PC-3 (cell line): ENCODE measurements at places on chromosomes 2 and 18.
A peak's percentile ranks its signal among the peaks of the same experiment; 100 is the strongest.

DNA sequence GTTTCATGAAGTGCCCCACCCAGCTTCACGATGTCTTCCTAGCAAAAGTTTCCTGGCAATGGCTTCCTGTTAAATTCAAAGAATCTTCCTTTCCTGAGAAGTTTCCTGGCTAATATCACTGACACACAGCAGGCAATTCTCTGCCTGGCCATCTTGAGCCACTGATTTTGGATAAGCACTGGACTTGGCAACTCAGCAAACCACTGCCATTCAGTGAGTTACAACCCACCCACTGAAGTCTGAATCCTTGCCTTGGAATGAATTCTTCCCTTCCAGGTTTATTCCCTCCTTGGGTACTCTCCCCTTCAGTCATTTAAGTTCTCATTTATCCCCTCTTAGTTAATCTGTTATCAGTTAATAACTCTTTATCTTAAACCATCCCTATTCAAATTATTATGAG, 426.0 kb downstream of the MBD2 start:
- DNase-seq: no peak
- no peaks in the 10 kb centered on the region for H3K27me3 ChIP-seq
- peaks cover 16% of the 10 kb centered on the region for H3K4me1 ChIP-seq
- H3K4me3 ChIP-seq: no peak overlapping the region
- no peaks in the 10 kb centered on the region for H3K36me3 ChIP-seq

DNA sequence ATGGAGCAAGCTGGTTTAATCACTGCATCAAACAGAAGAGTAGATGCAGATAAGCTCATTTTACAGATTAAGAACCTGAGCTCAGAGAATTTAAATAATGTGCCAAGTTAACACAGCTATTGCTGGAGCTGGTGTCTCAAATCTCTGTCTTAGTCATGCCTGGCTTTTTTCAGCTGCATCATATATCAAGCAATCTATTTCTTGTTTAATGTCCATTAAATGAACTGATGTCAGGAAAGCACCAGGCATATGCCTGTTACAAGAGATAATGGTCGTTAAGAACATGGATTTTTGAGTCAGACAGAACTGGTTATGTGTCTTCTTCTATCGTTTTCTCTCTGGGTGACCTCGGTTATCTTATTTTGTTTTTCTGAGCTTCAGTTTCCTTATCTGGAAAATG, 59.8 kb upstream of the AQP4 start:
- DNase-seq: no peak
- no peak overlapping the region for H3K27ac ChIP-seq
- no peak overlapping the region for H3K4me3 ChIP-seq
- H3K4me1 ChIP-seq: no peaks in the 10 kb centered on the region
- H3K27me3 ChIP-seq: peaks cover 9% of the 10 kb centered on the region; the same call in 1 of the 2 replicates

DNA sequence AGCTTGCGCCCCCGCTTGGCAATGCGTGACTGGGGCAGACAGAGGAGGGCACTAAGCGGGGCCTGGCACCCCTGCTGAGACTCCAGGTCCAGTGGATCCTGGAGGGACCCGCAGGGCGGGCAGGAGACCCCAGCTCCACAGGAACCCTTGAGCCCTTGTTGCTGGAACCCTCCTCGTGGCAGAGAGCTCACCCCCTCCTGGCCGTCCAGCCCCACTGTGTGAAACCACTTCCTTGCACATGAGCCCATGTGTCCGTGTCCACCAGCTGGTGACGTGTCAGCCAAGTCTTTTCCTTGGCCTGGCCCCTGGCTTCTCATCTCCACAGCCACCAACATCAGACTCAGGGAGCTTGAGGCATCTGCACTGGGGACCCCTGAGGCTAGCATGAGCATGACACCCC, 38.0 kb downstream of the BIN1 start:
- no peak for DNase-seq
- H3K4me1 ChIP-seq: peaks cover 17% of the 10 kb centered on the region
- H3K27me3 ChIP-seq: no peaks in the 10 kb centered on the region
- no peak overlapping the region for H3K4me3 ChIP-seq

DNA sequence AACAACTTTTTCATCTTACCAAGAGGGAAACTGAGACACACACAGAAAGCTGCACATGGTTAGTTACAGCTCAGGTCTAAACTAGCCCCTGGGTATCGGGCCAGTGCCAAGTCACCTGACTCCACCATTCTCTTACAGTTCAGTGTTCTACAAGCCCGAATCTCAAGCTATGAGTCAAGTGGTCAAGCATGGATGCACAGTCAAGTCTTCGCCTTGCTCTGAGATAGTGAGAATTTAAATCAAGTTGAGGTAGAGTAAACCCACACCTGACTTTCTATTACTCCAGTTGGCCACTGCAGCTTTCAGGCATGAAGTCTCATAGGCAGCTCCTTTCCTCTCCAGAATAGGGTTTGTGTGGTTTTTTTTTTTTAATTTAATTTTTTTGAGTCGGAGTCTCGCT, 34.5 kb upstream of the ARL5A start:
- no peaks in the 10 kb centered on the region for H3K4me1 ChIP-seq
- no peak overlapping the region for H3K4me3 ChIP-seq
- H3K27me3 ChIP-seq: peaks cover 61% of the 10 kb centered on the region

DNA sequence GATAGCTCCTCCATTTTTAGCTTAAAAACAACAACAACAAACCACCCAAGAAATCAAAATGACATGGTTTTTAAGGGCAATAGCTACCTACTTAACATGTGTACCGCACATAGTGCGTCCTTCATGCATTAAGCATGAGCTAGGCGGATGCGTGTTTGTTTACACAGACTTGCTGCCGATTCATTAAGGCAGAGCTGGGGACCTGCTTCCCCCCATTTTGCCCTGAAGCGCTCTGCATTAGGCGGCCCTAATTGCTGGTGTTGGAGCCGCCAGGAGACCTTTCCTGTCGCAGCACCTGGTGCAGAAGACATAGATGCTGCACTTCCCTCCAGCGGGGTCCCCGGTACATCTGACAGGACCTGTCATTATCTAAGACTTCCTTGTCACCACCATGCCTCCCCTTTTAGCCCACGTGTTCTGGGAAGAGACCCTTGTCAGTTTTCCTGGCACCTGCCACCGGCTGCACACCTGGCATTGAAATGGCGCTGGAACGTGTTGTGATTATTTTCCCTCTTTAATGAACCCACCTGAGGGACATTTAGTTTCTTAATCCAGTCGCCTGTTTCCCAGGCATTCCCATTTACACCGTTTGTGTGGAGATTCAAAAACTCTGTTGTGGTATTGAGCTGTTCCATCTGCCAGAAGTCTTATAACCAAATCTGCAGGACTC, 261.1 kb upstream of the RAB12 start:
- no peaks in the 10 kb centered on the region for H3K4me1 ChIP-seq
- no peak overlapping the region for H3K27ac ChIP-seq

- peaks cover 28% of the 10 kb centered on the region for H3K4me1 ChIP-seq
- no peak overlapping the region for H3K4me3 ChIP-seq
- no peaks in the 10 kb centered on the region for H3K27me3 ChIP-seq
- peak; percentile 6 for DNase-seq
Observed at GRCh38 chr2:206562375-206562774, 79.9 kb upstream of the FAM237A start.

GRCh38 chr2:153606623-153607022, 128.1 kb upstream of the RPRM start:
- peaks cover 22% of the 10 kb centered on the region for H3K4me1 ChIP-seq
- H3K36me3 ChIP-seq: no peaks in the 10 kb centered on the region
- DNase-seq: no peak

DNA sequence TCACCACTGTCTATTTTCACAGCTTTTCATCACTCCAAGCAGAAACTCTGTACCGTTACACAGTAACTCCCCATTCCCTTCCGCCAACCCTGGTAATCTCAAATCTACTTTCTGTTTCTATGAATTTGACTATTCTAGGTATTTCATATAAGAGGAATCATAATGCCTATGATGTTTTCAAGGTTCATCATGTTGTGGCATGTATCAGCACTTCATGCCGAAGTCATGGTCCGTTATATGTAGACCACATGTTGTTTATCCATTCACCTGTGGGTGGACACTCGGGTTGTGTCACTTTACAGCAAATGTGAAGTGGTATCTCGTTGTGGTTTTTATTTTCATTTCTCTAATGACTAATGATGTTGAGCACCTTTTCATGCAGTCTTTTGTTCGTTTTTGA, 21.6 kb downstream of the CPSF3 start:
- H3K27me3 ChIP-seq: no peaks in the 10 kb centered on the region
- no peak overlapping the region for H3K27ac ChIP-seq
- no peak overlapping the region for H3K4me3 ChIP-seq
- peaks cover 39% of the 10 kb centered on the region for H3K36me3 ChIP-seq

DNA sequence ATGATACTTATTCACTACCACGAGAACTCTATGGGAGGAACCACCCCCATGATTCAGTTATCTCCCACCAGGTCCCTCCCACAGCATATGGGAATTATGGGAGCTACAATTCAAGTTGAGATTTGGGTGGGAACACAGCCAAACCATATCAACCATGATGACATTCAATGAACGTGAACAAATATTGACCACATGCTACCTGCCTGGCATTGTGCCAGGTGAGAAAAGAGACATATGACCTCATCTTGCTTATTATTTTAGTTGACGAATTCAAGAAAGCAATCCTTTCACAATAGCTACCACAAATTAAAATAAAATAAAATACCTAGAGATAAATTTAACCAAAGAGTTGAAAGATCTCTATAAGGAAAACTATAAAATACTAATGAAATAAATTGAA, 286.5 kb upstream of the CRIM1 start:
- H3K4me3 ChIP-seq: no peak overlapping the region
- no peaks in the 10 kb centered on the region for H3K4me1 ChIP-seq

DNA sequence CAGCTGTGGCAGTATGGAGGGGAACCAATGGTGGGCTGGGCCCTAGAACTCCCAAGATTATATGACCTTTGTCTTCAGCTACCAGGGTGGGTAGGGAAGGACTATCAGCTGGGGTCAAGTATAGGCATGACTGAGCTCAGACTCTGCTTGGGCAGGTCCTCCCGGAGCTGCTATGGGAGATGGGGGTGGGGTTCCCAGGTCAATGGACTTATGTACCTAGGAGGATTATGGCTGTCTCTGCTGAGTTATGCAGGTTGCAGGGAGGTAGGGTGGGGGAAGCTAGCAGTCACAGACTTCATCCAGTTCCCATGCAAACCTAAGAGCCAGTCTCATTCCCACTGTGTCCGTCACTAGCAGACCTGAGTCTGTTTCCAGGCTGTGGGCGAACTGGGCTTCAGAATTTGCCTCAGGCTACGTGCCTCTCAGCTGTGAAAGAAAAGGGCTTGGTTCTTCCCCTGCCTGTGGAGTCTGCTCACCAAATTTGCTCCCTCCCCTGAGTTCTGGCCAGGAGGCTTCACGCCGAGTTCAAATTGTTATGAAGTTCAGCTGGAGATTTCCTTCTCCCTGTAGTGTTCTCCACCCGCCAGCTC, 985.8 kb upstream of the NRXN1 start:
- H3K27ac ChIP-seq: no peak overlapping the region
- H3K27me3 ChIP-seq: no peaks in the 10 kb centered on the region
- no peak overlapping the region for H3K4me3 ChIP-seq
- DNase-seq: no peak

DNA sequence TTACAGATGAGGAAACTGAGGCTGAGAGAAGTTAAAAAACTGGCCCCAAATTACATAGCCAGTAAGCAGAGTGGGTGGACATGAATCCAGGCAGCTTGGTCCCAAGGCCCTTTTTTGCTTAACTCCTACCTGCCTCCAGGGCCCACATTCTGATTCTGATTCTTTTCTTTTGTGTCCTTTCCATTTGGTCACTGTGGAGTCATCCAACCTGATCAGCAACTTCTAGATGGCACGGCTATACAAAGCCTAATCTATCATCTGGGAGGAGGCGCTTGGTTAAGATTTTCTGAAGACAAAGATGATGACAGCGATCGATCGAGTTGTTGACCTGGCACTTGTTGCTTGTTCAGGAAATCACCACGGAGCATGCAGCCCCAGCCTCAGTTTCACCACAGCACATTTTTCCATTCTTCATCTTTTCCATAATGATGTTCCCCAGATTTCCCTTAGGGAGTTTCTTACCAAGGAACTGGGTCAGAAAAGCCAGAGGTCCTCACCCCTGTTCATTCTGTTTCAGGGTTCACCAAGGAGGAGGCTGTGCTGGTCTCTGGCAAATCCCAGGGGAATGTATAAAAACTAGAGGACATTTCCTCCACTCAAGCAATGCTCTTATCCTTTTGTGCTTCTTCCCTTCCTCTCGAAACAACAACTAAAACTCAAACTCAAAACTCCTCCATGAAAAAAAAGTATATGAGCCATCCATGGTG, 6.9 kb upstream of the IGFBP2 start:
- peaks cover 27% of the 10 kb centered on the region for H3K4me1 ChIP-seq
- peak; percentile 78 for DNase-seq
- H3K4me3 ChIP-seq: no peak overlapping the region
- peak overlapping the region; percentile 42 for H3K27ac ChIP-seq
